ENCODE measurements at places on chromosomes 6 and 20.

DNA sequence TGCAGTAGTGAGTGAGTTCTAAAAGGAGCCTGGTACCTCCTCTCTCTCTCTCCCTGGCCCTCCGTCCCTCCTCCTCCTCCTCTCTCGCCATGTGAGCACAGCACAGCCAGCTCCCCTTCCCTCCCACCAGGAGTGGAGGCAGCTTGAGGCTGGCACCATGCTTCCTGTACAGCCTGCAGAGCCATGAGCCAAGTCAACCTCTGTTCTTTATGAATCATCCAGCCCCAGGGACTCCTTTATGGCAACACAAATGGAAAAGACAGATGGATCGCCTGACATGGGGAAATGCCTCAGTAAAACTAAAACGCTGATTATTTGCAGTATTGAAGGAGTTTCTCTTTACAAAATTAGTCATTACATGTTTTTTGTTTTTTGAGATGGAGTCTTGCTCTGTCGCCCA lies 233.7 kb upstream of the ARID1B start:
- DNase-seq = peak; percentile 13

DNA sequence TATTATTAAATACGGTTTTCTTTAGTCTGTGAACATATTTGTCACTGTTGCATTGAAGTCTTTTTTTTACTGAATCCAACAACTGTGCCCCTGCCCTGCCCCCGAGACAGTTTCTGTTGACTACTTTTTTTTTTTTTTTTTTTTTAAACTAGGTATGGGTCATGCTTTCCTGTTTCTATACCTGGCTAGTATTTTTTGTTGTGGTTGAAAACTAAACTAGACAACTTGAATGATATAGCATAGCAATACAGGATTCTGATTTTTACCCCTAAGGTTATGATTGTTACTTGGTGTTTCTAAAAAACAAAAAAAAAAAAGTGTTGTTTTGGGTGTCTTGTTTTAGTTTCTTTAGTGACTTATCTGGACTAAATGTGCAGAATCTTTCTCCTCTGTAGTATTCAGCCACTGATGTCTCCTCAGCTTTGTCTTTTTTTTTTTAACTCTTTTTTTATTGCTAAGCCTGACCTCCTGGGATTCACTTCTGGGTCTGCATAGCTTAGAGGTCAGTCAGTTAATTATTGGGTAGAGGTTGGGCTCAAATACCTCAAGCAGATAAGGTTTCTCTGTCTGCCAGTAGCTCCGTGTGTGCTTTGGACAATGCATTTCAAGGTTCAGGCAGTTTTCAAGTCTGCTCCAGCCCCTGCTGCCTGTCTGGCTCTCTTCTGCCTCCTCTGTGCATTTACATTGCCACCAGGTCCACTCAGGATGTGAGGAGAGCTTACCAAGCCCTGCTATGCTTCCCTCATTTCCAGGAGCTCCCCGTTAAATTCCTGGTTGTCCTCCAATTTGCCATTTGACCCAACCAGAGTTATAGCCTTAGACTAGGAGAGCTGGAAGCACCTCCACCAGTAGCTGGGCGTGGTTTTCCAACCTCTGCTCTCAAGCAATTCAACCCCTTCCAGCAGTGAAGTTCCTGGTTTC lies 91.4 kb downstream of the SYNDIG1 start:
- no peak for DNase-seq

DNA sequence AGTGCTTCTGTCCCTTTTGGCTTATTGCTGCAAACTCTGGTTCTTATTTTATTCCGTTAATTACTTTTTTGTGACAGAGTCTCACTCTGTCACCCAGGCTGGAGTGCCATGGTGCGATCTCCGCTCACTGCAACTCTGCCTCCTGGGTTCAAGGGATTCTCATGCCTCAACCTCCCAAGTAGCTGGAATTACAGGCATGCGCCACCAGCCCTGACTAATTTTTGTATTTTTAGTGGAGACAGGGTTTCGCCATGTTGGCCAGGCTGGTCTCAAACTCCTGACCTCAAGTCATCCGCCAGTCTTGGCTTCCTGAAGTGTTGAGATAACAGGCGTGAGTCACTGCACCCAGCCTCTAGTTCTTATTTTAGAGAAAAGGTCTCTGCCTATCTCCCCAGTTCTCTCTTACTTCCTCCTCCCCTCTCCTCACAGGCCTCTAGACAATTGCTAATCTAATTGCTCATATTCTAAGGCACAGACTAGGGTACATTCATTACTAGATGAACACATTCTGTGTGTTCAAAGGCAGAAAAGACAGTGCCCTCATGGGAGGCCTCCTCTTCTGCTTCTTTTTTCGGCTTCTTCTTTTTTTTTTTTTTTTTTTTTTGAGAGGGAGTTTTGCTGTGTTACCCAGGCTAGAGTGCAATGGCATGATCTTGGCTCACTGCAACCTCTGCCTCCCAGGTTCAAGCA lies 27.0 kb downstream of the EDEM2 start:
- DNase-seq = no peak

DNA sequence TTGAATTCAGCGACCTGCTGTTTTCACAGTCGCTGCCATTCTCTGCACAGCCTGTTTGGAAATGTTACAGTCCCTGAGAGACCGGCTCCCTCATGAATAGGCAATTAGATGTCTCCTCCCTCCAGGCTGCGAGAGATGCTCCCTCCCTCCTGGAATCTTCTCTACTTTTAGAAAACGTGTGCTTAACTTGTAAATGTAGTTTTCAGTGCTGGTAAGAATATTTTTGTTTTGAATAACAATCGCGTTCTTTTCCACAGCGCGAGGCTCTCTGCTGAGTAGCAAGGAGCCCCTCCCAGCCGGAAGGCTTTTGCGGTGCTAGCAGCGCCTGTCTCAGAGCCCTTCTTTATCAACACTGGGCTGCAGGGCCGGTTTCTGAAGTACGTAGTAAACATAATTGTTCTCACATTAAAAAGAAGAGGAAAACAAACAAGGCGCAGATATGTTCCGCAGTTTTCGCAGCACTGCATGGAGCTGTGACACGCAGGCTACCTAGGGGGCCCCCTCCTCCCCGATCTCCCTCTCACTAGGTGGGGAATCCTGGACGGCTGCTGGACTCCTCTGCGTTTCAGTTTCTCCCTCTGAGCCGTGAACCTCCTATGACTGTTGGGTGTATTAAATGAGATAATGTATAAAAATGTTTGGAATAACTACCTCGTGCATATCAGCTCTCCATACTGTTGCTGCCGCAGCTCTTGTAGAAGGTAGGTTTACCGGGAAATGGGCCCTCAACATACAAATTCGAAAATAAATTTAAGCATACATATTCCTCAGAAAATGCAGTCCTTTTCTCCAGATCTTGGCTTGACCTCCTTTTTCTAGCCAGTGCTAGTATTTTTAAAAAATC lies 79.0 kb upstream of the SPACA1 start:
- peak; percentile 31 for DNase-seq

DNA sequence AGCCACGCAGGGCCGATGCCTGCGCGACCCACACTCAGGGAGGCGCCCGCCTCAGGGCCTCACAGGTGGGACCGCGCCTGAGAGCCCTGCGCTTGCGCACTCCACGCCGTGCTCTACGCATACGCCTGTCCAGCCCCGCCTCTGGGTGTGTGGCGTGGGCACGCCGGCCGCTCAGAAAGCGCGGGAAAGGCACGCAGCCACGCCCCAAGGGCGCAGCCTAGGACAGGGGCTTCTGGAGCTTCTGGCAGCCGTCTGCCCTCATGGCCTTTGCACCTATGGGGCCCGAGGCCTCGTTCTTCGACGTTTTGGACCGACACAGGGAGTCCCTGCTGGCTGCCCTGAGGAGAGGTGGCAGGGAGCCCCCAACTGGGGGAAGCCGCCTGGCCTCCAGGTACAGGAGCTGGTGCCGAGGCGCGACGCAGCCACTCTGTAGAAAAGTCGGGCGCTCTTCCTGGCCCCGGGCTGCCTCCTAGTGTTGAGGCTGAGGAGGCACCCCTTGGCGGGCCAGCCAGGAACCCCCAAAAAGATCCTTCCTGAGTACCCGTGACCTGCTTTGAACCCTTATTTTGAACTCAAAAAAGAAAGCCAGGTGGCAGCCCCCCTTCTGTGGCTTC lies at the start of gene SPO11:
Gene SPO11 (plus strand): TSS at position 196 of the 614 bp plus-strand sequence. CDS start 65 bp downstream, at position 261.
- DNase-seq = no peak

DNA sequence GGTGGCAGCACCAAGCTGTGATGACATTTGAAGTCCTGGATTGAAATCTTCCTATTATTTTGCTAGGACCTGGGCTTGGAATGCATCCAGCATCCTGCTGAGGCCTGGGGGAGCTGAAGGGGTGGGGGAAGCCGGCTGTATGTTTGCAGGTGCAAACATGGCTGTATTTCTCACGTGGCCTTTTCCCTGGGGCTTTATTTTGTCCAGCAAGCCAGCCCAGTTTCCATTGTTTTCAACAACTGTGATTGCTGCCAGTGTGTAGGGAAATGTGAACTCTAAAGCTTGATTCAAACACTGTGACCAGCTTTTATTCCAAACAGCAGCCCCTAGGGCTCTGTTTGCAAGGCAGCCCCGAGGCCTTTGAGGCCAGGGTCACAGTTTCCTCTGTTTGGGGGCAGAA lies 683.0 kb downstream of the DHX35 start:
- peak; percentile 85 for DNase-seq

GRCh38 chr6:110812719-110813118 lies 2.5 kb downstream of the CDK19 start:
- no peak for DNase-seq

DNA sequence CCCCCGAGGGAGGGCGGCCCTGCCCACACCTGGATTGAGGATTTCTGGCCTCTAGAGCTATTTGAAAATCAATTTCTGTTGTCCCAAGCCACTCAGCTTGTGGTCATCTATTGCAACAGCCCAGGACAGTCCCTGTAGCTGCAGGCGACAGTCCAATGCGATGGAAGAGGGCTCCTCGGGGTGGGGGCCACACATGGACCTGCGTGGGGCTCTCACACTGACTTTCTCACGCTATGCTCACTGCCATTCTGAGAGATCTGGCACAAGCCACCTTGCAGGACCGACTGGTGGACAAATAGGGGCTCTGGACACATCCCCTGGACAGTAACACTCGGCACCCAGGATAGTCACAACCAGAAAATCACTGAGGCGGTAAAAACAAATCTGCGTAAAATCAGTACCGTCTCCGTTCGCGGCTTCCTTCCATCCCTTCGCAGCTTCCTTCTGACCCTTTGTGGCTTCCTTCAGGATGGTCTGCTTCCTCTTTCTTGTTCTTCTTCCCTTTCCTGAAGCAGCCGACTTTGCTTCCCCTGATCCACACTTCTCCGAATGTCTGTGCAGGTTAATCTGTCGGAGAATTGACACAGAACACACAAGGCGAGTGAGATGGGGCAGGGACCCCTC lies 21.8 kb downstream of the CTCFL start:
- peak; percentile 61 for DNase-seq

GRCh38 chr6:32692019-32692418 lies 25.6 kb upstream of the HLA-DQB1 start:
- DNase-seq = no peak
